ENCODE measurements at places on chromosomes 1 and 21.

DNA sequence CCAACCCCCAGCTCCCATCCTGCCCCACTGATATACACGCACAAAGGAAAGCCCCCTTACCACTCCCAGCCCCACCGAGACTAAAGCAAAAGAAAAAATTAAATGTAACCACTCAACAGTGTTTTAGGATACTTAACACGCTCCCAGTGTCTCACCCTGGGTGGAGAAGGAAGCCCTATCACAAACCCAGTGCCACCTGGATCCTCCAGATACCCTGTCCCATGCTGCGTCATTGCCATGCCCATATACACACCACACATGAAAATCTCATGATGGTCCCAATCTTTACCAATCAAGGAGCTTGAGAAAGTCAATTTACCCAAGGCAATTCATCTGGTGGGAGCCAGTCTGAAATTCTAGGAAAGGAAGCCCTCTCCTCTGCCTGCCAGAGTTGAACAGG lies 11.2 kb downstream of the KIAA1614 start:
- no peak for DNase-seq

DNA sequence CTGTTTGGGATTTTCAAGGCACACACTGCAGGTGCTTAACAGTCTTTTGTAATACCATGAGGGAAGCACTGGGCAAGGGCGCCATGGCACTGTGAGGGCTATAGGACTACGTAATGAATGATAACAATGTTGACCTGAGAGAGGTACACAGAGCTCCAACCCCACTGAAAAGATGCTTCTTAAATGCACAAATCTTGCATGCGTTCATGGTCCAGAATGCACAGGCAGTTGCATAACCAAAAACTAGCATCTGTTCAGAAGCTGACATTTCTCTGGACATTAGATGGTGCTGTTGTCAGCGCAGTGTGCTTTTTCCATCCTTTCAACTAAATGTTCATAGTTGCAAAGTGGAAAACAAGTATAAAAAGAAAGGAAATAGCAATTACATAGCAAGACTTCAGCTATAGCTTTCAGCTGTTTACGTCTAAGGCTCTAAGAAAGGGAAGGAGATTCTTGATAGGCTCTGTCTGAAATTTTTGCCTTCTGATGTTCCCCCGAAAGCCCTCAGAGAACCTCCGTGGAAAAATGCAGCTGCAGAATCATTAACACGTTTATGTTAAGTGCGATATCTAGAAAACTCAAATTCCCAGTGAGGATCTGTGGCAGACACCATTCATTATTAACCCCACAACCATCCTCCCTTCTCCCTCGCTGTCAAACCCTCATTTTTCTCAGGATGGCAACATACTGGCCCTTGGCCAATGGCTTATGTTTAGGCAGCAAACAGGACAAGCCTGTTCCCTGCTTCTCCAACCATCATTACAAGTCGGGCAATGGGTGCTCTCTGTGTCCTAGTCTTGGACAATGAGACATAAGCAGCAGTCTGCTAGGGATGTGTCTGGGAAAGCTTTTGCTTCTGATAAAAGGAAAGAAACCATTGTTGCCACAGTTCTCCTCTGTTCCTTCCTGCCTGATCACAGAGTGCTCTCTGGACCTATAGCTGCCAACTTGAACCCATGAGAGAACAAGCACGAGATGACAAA lies 8.2 kb upstream of the TARBP1 start:
- DNase-seq = peak; percentile 77

DNA sequence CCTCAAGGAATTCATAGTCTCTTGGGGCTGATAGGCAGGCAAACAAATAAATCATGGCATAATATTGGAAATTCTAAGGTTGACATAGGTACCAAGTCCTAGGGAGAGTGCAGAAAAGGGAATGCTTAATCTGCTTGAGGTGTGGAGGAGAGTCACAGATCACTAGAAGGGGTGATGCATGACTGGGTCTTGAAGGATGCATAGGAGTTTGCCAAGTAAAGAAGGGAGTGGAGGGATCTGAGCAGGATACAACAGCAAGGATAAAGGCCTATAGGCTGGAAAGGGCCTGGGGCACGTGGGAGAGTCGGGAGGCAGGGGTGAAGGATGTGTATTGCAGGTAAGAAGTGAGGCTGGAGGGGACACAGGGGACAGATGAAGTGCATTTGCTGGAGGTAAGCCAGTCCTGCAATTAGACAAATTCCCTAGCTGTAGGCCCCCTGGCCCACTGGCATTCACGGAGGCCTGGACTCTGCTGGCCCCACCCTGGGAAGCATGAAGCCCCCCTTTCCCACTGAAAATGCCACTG lies 15.9 kb downstream of the IGSF21 start:
- no peak for DNase-seq

GRCh38 chr1:61053712-61054600 lies 28.4 kb upstream of the NFIA start:
- DNase-seq = peak; percentile 64

GRCh38 chr1:112614460-112615065 lies 4.4 kb downstream of the ST7L start:
- peak; percentile 50 for DNase-seq

- peak; percentile 86 for DNase-seq
Measured at GRCh38 chr1:32817815-32818786, 648 bp downstream of the S100PBP start.

- no peak for DNase-seq
Measured at GRCh38 chr1:158509471-158510156, 37.6 kb downstream of the OR10R2 start.

DNA sequence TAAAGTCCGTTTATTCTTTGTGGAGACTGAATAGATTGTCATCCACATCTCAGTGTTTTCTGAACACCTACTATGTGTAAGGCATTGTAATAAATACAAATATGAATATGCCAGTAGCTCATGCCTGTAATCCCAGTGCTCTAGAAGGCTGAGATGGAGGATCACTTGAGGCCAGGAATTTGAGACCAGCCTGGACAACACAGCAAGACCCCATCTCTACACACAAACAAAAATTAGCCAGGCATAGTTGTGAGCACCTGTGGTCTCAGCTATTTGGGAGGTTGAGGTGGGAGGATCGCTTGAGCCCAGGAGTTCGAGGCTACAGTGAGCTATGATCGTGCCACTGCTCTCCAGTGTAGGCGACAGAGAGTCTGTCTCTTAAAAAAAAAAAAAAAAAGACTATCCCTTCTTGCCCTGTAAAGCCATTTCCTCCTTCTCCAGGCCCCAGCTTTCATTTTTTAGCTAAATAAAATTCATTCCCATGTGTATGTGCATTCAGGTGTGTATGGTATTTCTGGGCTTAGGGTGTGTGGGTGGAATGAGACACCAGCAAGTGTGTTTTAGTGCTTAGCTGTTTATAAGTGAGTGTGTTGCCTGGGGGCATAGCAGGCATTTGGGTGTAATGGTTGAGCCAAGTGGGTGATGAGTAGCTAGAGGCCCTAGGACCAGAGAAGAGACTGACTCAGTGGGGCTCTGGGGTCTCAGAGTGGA lies 7.8 kb downstream of the CELSR2 start:
- DNase-seq = no peak

- no peak for DNase-seq
Measured at GRCh38 chr1:198068285-198068684, 88.5 kb upstream of the NEK7 start.

DNA sequence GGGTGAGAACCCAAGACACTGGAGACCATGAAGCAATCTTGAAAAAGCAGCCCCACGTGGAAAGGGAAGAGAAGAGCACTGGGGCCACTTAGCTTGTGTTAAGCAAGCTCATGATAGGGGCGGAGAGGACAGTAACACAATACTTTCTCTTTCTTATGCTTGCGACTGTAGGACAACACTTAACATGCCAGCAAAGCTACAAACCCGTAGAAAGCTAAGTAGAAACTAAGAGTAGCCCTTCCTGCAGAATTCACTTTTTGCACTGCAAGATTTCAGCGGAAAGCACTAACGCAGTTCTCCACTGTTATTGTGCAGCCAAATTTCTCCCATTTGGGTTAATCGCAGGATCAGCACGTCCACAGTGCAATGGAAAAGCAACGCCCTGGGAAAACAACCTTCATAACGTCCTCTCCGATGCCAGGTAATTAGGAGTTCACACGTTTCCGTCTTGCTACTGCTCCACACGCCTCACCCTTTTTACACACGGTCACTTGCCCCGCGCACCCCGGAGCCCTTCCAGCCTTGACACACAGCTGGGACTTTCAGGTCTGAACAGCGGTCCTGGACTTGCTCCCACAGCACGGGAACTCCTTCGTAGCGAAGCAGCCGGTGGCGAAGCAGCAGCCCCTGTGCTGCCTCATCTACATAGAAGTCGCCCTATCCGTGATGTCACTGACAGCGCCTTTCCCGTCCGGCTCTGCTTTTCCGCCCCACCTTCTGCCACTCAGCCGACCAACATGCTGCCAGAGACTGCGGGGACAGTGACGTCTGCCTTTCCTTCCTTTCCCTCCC lies 148.6 kb downstream of the PPIAL4G start:
- DNase-seq = peak; percentile 91

- DNase-seq = no peak
Measured at GRCh38 chr1:204289280-204289679, 70.4 kb downstream of the PLEKHA6 start.

- DNase-seq = no peak
Measured at GRCh38 chr1:232528472-232529089, 101.4 kb downstream of the SIPA1L2 start.

DNA sequence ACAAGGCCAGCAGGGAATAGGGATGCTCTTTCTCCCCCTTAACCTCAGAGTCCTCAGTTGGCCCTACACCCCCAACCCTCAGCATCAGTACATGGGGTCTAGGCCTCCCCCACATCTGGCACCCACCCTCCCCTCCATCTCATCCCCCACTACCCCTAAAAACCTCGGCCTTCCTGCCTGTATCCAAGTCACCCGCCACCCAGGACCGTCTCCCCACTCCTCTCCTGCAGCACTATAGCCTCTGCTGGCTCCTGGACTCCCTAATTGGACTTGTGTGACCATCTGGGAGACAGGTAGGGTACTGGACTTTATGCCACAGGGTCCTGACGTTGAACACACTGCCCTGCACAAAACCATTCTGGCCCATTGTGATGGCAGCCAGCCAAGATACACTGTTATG lies 6.0 kb downstream of the RSPH1 start:
- DNase-seq = no peak

- DNase-seq = no peak
Measured at GRCh38 chr21:16752475-16752857, 760.4 kb upstream of the CXADR start.

DNA sequence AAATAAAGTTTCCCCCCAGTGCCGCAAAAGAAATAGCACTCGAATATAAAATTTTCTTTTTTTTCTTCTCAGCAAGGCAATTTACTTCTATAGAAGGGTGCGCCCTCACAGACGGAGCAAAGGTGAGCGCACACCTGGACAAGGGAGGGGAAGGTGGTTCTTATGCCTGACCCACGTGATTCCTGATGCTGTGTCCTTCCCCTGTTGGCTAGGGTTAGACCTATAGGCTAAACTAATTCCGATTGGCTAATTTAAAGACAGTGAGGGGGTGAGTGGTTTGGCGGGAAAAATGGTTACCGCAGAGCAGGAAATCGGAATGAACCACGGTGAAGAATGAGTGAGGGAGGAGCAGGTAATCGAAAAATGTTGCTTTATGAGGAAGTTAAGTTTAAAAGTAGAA lies 607 bp upstream of the FAAH start:
- DNase-seq = no peak

DNA sequence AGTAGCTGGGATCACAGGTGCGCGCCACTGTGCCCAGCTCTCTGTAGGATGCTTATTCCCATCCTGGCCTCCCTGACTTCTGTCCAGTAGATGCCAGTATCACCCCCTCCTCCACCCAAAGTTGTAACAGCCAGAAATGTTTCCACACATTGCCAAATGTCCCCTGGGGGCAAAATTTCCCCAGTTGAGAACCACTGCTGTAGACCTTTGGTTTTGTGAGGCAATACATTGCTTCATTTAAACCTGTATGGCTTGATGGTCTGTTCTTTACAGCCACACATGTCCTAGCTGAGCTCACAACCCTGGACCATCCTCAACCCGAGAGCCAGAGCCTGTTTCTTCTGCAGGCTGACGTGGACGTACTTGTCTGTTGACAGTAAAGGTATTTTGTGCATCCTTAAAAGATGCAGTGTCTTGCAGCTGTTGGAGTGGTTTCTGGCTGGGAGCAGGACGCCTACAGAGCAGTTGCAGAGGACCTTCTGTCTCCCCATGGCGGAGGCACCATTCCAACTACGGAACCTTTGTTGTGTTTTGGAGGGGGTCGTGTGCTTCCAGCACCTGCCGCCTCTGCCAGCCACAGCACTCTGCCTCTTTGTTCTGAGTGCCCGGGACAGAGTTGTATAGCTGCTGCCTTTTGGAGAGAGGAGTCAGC lies 26.6 kb downstream of the DOP1B start:
- no peak for DNase-seq

DNA sequence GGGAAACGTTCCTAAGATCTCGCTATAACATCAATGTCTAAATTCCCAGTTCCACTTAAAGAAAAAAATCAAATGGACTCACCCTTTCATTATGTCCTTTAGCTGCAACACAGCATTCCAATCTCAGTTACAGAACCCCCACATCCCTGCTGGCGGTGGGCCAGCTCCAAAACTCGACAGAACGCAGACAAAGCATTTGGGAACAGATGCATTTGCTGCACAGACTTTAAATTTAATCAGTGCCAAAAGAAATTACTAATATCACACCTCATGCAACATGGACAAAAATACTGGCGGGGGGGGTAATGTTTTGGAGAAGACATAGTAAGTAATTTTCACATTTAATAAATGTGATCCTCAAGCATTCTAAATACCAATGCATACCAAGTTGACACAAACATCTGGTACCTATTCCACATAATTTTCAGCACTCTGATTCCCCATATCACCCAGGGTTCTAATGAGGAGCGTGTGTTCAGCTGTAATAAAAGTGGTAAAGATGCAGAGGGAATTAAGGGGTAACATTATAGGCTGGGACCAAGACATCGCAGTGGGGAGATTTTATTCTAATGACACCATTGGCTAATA lies 79.7 kb downstream of the TGFBR3 start:
- peak; percentile 65 for DNase-seq

GRCh38 chr1:241356187-241356518 lies 852 bp downstream of the RGS7 start:
- no peak for DNase-seq

DNA sequence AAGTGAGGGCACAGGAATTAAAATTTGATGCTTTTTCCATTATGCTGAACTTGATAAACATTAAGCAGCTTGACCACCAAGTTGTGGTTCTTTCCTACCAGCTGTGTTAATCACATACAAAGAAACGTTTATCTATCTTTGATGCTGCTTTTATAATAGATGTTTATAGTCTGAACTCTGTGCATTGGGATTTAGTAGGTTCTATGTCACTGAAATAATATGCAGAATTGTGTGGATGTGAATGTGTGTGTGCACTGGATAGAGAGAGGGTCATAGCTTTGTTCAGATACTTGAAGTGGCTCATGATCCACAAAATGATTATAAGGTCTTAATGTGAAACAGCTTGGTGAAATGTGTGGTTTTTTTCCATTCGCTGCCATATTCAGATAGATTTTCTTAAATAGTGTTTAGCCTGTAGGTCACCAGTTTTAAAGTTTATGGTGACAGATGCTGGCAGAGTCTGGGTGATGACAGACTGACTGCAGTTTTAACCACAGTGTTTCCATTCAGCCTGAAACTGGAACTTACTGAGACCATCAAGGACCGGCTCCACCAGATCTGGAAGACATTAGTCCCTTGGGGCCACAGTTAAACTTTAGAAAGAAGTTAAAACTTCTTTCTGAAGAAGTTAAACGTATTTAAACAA lies 10.2 kb downstream of the DDI2 start:
- DNase-seq = no peak
